Fibroblast of skin of abdomen (primary cell): ENCODE measurements at places on chromosomes 5 and 9.

GRCh38 chr9:129781981-129782380, 21.0 kb upstream of the TOR1B start:
- peak; percentile 31 for DNase-seq

- DNase-seq, result no peak
Measured at GRCh38 chr9:75454891-75455290, 366.6 kb downstream of the OSTF1 start.

GRCh38 chr9:137046088-137046787, at the start of gene NPDC1:
Gene NPDC1 (minus strand): TSS chr9:137046177. CDS start chr9:137045989, 188 bp downstream.
- DNase-seq, result peak; percentile 54

DNA sequence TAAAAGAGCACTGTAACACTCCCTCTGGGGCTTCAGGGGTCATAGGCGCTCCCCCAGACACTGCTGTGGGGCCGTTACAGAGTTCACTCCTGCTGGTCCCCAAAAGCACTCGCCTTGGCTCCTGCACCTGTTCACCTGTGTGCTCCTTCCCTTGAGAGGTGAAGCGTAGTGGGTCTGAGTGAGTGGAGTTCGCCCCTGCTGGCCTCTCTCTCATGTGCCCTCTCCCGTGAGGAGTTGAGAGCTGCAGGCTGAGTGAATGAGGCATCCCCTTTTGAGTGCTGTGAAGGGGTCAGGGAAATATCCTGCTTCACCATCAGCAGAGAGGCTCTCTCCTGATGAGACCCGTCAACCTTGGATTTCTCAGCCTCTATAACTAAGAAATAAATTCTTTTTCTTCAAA, 134.6 kb upstream of the TUT7 start:
- no peak for DNase-seq

- peak; percentile 73 for DNase-seq
Measured at GRCh38 chr9:106286249-106286648, 576.7 kb upstream of the ZNF462 start.

GRCh38 chr9:77374266-77374665, 196.9 kb downstream of the VPS13A start:
- DNase-seq, result peak; percentile 9

DNA sequence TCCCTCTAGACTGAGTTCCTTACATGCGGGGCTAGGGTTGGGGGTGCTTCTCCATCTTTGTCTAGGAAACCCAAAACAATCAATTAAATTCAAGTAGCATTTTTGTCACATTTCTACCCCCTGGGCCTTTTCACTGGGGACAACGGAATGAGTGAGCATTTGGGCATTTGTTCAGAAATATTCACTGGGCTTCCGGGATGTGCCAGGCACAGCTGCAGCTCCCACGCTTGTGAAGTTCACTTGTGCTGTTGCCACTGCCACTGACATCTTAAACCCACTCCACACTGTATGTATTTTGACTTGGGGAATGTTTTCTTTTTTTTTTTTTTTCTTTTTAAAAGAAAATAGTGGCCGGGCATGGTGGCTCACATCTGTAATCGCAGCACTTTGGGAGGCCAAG, 31.6 kb downstream of the DUSP1 start:
- DNase-seq, result no peak

GRCh38 chr5:142065273-142065672, 43.3 kb upstream of the NDFIP1 start:
- DNase-seq, result peak; percentile 28
